ENCODE measurements at places on chromosomes 4 and X. TPM values are rescaled to one million over a fixed set of nuclear protein-coding genes. Genes with fewer than 3 reads are reported as not detected.
A peak's percentile ranks its signal among the peaks of the same experiment; 100 is the strongest.

COL4A6 gene
- 1.5 TPM for total RNA-seq

KDM6A gene
- total RNA-seq, result 5.3 TPM

GRCh38 chrX:94751611-94752010, 1077.6 kb downstream of the FAM133A start:
- no peak for DNase-seq

- DNase-seq, result peak; percentile 7
Measured at GRCh38 chrX:80808881-80809411, 731 bp downstream of the BRWD3 start.

CHST7 gene
- total RNA-seq, result 4.4 TPM

GRCh38 chr4:95524729-95525128, 24.0 kb downstream of the UNC5C start:
- DNase-seq, result no peak

GRCh38 chr4:118898684-118899138, 10.1 kb downstream of the SYNPO2 start:
- DNase-seq, result no peak

DNA sequence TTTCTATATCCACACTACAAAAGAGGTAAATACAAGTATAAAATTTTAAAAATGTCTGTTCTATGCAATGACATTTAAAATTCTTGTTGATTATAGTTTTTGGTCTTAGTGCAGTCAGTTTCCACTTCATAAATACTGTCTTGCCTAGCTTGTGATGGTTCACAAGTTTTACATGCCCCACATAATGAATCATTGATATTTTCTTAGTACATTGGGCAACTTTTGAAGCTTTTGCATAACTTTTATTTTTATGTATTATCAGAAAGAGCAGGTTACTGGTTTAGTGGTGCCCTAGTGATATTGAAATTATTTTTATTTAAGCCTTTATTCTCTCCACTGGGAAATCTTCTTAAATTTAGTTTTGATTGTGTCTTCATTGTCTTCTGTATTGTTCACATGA, 388.0 kb downstream of the CCSER1 start:
- DNase-seq, result no peak

DNA sequence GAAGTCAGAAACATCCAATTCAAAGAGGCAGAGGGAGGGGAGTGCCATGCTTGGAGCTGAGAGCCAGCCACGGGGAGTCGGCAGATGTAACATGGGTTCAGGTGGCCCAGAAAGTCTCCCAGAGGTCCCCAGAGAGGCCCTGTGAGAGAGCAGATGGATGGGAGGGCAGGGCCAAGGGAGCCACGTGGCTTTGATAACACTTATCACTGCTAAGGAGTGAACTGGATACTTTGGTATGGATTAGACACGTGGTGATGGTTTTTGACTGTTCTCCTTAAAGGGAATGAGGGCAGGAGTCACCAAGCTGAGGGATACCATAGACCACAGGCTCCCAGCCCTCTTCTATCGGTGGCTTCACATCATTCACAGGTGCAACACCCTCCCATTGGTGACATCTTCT, 13.7 kb downstream of the CCKAR start:
- DNase-seq, result no peak

GRIA3 gene
- total RNA-seq, result not detected

- DNase-seq, result no peak
Measured at GRCh38 chr4:88366460-88366859, 12.2 kb upstream of the HERC6 start.

- no peak for DNase-seq
Measured at GRCh38 chrX:145410622-145411021, 163.3 kb downstream of the SPANXN1 start.

GRCh38 chr4:89305712-89306437, 1.7 kb downstream of the GPRIN3 start:
- DNase-seq, result no peak

LRP2BP gene
- total RNA-seq, result 0.29 TPM

GRCh38 chr4:153788413-153789276, at the start of gene SFRP2:
TSS of gene SFRP2 (minus strand) at chr4:153789083. CDS start at chr4:153788835, 248 bp downstream.
- DNase-seq, result no peak

DNA sequence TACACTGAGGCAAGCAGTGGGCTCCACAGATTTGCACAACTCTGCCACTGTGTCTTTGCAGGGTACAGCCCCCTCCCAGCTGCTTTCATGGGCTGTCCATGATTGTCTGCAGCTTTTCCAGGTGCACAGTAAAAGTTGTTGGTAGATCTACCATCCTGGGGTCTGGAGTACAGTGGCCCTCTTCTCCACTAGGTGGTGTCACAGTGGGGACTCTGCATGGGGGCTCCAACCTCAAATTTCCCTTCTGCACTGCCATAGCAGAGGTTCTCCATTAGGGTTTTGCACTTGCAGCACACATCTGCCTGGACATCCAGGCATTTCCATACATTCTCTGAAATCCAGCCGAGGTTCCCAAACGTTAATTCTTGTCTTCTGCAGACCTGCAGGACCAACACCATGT, 1002.3 kb downstream of the FAM133A start:
- DNase-seq, result no peak

- no peak for DNase-seq
Measured at GRCh38 chrX:1450361-1451161, 2.1 kb downstream of the ASMTL start.

- DNase-seq, result no peak
Measured at GRCh38 chr4:144300616-144301015, 160.1 kb upstream of the GYPA start.

DNA sequence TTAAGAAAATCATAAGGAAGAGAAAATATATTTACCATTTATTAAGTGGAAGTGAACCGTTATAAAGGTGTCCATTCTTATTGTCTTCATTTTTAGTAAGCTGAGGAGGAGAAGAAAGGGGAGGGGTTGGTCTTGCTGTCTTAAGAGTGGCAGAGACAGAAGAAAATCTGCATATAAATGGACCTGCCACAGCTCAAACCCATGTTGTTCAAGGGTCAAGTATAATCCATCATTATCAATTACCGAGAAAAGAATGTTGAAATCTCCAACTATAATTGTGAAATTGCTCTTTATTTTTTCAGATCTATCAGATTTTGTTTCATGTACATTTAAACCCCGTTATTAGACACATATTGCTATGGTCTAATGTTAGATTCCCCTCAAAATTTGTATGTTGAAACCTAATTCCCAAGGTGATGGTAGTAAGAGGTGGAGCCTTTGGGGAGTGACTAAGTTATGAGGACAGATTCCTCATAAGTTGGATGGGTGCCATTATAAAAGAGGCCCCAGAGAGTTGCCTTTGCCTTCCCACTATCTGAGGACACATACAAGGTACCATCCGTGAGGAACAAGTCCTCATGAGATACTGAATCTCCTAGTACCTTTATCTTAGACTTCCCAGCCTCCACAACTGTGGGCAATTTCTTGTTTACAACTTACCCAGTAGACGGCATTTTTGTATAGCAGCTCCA, 58.5 kb upstream of the SMAD1 start:
- DNase-seq, result no peak

- no peak for DNase-seq
Measured at GRCh38 chr4:183399616-183400015, 44.8 kb upstream of the CDKN2AIP start.

TRIM75 gene
- total RNA-seq, result not detected

ANK2 gene
- 7.4 TPM for total RNA-seq

DNA sequence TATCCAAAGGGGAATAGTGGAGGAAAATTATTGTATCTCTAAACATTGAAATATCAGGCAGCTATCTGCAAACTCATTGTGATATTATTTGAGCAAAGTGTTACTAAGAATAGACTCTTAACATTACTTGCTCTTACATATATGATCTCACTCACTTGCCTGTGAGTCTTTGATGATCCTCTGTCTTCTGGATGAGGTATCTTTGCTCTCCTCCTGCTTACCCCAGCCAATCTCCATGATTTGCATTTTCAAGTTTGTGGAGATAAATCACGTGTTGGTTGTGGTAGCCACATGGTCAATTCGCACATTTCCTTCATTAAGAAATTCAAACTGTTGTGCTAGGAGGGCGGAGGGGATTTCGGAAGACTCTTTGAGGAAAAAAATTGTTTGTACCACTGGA, 169.9 kb upstream of the S100G start:
- DNase-seq, result no peak

GRCh38 chr4:165724786-165725185, 148.3 kb upstream of the TLL1 start:
- no peak for DNase-seq

GYPA gene
- not detected for total RNA-seq

GRCh38 chrX:103754401-103754800, 22.2 kb upstream of the PLP1 start:
- no peak for DNase-seq

GRCh38 chr4:55340266-55340665, 5.8 kb upstream of the SRD5A3 start:
- DNase-seq, result no peak

ZIC3 gene
- 1.4 TPM for total RNA-seq

DNA sequence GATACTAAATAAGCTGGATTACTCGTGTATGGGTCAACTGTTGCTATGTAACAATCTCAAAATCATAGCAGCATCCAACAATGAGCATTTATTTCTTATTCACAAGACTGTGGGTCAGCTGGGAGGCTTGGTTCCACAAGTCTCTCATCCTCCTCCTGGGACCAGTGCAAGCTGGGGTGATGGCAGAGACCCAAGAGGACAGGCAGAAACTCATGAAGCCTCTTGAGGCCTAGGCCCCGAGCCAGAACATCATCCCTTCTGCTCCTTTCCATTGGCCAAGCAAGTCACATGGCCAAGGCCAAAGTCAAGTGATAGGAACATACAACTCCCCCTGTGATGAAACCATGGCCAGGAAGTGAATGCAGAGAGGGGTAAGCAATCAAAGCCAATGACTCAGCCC, 422.1 kb downstream of the BCOR start:
- no peak for DNase-seq

DNA sequence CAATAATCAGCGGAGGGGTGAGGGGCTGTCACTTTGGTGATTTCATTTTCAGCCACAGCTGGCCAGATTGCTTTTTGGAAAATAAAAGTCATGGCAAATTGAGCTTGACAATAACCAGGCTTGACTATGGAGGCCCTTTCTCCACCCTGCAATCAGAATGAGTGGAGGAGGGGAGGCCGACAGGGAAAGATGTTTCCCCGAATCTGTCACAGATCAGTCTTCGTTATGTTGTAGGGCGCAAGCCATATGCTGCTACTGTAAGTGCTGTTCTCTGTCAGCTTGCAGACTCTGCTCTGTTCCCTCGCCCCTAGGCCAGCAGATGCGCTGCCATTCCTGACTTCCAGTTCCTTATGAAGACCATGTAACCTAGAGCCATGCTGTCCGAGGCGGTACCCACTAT, 114.1 kb downstream of the MGST2 start:
- no peak for DNase-seq

GRCh38 chr4:4541040-4541631, 712 bp downstream of the STX18 start:
- no peak for DNase-seq

DNA sequence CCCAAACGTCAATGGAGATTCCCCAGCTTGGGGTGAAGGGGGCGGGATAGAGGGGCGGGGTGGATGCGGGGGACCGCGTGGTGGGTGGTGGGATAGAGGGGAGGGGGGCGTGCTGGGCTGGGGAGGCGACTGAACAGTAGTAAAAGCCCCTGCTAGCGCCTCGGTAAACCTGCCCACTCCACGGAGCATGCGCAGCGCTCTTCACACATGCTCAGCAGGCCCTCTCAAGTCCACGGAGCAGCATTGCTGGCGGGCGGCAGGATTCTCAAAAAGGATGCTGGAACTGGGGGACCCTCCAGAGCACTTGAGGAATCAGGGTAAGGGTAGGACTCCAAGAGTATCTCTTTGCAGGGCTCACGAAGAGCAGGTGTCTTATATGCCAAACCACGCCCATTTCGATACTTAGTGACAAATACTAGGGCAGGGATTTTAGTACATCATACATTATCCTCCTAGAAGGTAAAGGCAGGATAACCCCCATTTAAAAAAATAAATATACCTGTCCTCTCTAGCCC, 378 bp upstream of the RPS6KA6 start:
- DNase-seq, result peak; percentile 19

EPGN gene
- not detected for total RNA-seq

MAB21L2 gene
- 2.6 TPM for total RNA-seq

- no peak for DNase-seq
Measured at GRCh38 chr4:81806485-81806884, 334.8 kb upstream of the RASGEF1B start.

- DNase-seq, result no peak
Measured at GRCh38 chrX:129585167-129585566, 45.1 kb downstream of the OCRL start.

DNA sequence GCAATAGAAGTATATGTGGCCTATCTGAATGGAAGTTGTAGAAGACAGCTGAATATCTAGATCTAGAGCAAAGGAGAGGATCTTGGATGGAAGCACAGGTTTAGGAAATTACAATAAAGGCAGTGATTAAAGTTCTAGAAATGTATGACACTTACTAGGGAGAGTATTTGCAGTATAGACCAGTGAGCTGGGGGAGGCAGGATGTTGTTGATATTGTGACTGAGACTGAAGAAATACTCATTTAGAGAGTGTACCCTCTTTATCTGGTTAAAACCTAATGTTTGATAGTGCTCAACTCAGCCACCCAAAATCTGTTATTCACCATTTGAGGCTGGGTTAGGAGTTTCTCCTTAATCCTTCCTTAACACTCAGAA, 439.5 kb downstream of the GRXCR1 start:
- DNase-seq, result no peak

DNA sequence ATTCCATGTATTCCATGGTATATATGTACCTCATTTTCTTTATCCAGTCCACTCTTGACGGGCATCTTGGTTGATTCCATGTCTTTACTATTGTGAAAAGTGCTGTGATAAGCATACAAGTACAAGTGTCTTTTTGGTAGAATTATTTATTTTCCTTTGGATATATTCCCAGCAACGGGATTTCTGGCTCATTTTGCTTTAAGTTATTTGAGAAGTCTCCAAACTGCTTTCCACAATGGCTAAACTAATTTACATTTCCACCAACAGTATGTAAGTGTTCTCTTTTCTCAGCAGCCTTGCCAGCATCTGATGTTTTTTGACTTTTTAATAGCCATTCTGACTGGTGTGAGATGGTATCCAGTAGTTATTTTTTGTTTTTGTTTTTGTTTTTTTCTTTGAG, 17.6 kb upstream of the FAT4 start:
- no peak for DNase-seq

Data from Daoy (cell line).